ENCODE measurements at places on chromosomes 13 and 19. TPM values are rescaled to one million over a fixed set of nuclear protein-coding genes. Genes with fewer than 3 reads are reported as not detected.

APC2 gene
- not detected for total RNA-seq

WASF3 gene
- 49.7 TPM for total RNA-seq

ATF5 gene
- 6.9 TPM for total RNA-seq

CEBPA gene
- total RNA-seq = 16.2 TPM

AMER2 gene
- total RNA-seq = not detected

- no peak for DNase-seq
These were observed 7.6 kb downstream of the KANK3 start for GRCh38 chr19:8335343-8336071.

- DNase-seq = no peak
These were observed 292.1 kb downstream of the TDRD3 start for GRCh38 chr13:60689076-60689475.

- no peak for DNase-seq
These were observed 68.6 kb downstream of the RAB20 start for GRCh38 chr13:110492679-110493593.

DNA sequence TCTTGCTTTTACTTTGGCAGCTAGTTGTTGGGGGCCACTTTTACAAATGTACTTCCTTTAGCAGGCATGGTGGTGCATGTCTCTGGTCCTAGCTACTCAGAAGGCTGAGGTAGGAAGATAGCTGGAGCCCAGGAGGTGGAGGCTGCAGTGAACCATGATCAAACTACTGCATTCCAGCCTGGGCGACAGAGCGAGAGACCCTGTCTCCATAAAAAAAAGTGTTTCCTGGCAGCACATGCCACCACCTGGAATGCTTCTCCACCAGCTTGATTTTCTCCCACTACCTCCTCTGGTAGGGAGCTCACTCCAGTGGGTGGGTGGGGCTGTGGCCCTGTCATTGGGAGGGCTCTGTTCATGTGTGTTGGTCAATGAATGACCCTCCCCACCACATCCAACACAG, 12.5 kb downstream of the FZR1 start:
- DNase-seq = no peak

- no peak for DNase-seq
These were observed 5.2 kb downstream of the SPATA13 start for GRCh38 chr13:24165746-24166145.

- no peak for DNase-seq
These were observed 539.7 kb downstream of the RFC3 start for GRCh38 chr13:34357435-34358232.

GRCh38 chr13:110524541-110525257, 36.8 kb downstream of the RAB20 start:
- peak; percentile 97 for DNase-seq

DNA sequence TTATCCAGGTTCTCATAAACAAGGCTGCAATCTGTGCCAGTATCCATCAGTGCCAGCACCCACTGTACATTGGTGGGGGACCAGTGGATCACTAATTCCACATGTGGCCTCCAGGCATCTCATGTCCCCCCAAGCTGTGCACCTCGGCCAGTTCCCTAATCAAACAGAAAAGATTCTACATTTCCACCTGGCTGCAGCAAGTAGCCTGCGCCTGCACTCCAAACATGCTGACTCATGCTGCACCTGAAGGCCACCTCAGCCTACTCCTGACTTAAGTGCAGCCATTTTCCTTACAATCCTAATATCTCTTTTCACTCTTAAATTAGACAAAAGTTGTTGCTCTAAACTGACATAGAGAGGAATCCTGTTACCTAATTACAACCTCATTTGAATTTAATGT, 729.4 kb upstream of the MIR17HG start:
- DNase-seq = no peak

DNA sequence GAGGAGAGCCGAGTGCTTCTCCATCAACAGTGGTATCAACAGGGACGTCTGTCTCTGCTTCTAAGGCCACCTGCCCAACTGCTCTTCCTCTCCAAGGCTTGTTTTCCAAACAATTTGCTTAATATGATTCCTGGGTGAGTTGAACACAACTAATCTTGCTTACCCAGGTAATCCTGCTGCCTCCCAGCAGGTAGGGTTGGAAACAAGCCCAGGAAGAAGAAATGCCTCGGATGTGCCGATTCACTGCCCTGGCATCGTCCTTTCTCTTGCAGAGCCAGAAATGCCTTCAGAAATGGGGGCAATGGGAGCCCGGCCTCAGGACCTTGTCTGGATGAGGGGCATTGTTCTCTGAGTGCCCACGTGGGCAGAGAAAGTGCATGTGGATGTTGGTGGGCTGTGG, 51.9 kb upstream of the C1QTNF9B start:
- peak; percentile 53 for DNase-seq

- DNase-seq = no peak
These were observed 1.7 kb downstream of the HIF3A start for GRCh38 chr19:46298479-46299003.

GRCh38 chr13:92414851-92415250, 811.8 kb upstream of the GPC6 start:
- no peak for DNase-seq

- peak; percentile 96 for DNase-seq
These were observed at the start of gene RNF6 for GRCh38 chr13:26221721-26222519. TSS of gene RNF6 (minus strand) at chr13:26222314. CDS start at chr13:26219649, 2,665 bp downstream.

DNA sequence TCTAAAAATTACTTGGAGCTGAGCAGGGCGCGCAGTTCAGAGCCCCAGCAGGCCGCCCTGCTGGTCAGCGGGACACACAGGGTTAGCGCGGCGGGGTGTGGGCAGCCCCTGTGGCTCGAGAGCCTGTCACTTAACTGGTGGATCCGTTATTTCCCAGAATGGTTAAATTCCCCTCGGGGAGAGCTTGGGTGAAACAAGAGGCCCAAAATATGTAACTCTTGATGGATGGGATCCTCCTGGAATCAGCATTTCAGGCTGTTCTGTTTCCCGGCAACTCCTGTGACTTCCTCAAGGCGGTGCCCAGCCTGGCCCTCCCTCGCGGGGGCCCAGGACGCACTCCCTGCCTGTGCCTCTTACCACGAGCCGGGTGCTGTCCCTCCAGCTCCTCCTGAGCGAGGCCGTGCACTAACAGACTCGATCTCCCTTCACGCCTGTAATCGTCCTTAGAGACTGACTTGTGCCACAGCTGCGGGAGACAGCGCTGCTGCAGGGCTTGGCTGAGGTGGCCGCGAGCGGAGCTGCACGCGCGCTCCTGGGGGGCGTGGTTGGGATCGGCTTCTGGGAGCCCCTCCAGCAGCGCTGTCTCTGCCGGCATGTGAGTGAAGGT, 9.7 kb downstream of the PTBP1 start:
- no peak for DNase-seq

DNA sequence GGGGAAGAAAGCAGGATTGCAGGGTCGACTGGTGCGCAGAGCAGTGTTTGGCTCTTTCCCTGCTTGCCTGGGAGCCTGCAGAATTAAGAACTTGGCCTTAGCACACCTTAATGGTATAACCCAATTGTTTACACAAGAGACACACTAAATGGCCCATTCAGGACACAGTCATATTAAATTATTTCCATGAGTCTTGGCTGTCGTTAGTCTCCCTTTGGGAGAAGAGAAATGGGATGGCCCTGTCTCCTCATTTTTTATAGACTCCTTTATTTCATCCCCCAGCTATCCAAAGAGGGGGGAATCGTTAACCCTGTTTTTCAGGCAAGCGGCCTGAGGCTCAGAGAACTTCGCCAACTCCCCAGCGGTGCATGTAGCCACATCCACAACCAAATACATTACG, 282.5 kb downstream of the SUCLA2 start:
- no peak for DNase-seq

DNA sequence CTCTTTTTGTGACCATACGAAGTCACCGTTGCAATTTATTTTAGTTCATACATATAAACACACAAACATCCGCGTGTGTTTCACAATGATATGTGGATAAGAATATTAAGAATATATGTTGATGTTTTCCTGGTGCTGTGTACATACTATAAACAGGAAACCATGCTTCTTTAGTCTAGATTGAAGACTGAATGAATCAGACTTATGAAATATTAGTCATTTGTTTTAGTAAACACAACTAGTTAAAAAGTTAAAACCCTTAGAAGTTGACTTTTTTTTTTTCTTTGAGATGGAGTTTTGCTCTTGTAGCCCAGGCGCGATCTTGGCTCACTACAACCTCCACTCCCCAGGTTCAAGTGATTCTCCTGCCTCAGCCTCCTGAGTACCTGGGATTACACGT, 257.7 kb downstream of the DACH1 start:
- DNase-seq = no peak

Data from thyroid gland (tissue), 4 donors.